Myocyte (in vitro differentiated cells): ENCODE measurements at places on chromosomes 4 and X.

GRCh38 chr4:118866442-118866841, 22.2 kb upstream of the SYNPO2 start:
- no peak for DNase-seq

- DNase-seq = no peak
These were observed 927.5 kb upstream of the SLIT2 start for GRCh38 chr4:19324184-19324583.

DNA sequence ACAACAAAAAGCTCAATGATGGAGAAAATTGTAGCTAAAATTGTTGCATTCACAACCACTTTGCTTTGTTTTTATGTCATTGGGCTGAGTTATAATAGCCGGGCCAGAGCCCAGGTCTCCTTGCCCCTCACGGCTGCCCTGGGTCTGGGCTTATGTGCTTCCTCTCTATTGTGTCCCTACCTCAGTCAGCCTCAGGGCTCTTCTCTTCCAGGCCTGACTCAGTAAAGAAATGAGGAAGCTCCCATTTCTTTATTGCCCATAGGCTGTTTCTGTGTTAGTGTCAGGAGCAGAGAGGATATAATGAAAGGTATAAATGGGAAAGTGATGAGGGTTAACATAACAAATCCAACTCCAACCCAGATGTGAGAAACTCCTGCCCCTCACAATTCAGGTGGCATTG, 18.0 kb downstream of the BST1 start:
- DNase-seq = no peak

- DNase-seq = no peak
These were observed 40.6 kb upstream of the XPNPEP2 start for GRCh38 chrX:129698150-129698549.
